ENCODE measurements at places on chromosomes 7 and 10.

DNA sequence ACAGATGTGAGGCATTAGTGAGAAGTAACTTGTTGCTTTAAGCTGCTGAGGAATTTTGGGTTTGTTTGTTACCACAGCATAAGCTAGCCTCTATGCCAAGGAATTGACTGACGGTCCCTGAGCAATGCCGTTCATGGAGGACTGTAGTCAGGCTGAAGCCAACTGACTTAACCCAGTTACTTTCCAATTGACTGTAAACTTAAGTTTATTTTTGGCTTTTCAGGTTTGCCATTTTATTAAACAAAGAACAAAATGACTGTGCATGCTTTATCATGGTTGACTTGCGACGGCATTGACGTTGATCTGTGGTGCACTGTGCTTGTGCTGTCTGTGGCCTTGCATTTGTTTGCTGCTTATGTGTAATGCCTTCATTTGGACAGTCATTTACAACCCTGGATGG lies 53.5 kb downstream of the DNAJB9 start:
- no peak for DNase-seq

- peak; percentile 44 for DNase-seq
Observed at GRCh38 chr10:5094265-5095205, at the start of gene AKR1C3. Gene AKR1C3 (plus strand): TSS chr10:5094414. CDS start chr10:5094445, 31 bp downstream.

DNA sequence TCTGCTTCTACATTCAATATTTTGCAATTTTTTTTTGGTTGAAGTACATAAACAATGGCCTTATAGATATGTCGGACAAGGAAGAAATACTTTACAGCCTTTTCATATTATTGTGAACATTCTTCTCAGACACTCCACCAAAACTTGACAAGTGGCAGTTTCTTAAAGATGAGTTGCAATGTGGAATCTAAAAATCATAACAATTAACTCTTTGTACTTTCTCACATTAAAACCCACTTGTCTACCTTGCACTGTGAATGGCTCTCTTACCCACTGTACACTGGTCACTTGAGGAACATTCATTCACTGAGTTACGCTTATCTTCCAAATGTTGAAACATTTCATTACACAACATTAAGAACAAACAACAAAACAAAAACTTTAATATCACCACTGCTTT lies 44.2 kb downstream of the ARHGAP12 start:
- no peak for DNase-seq

- no peak for DNase-seq
Observed at GRCh38 chr10:15714847-15715246, 4.9 kb downstream of the ITGA8 start.

- no peak for DNase-seq
Observed at GRCh38 chr10:32379950-32380551, 33.1 kb upstream of the EPC1 start.

DNA sequence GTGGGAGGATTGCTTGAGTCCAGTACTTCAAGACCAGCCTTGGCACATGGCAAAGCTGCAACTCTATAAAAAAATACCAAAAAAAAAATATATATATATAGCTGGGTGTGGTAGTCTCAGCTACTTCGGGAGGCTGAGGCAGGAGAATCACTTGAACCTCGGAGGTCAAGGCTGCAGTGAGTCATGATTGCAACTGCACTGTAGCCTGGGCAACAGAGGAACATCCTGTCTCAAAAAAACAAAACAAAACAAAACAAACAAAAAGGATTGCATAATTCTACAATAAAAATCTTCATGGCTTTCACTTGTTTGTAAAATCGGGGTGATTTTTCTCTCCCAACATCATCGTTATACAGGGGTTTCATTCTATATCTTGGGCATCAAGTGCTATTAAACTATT lies 35.1 kb downstream of the GUSB start:
- peak; percentile 55 for DNase-seq

GRCh38 chr10:102988404-102989314 lies 70.6 kb downstream of the CNNM2 start:
- peak; percentile 7 for DNase-seq

DNA sequence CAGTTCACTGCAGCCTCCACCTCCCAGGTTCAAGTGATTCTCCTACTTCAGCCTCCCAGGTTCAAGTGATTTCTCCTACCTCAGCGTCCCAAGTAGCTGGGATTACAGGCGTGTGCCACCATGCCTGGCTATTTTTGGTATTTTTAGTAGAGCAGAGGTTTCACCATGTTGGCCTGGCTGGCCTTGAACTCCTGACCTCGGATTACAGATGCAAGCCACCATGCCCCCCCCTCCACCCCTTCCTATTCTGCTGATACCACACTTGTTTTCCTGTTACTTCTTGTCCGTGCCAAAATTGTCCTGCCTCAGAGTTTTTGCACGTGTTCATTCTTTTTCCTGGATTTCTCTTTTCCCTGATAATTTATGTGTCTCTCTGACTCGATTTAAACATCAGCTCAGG lies 62.5 kb downstream of the R3HCC1L start:
- DNase-seq = no peak

Data from EL (cell line).